ENCODE measurements at places on chromosomes 12 and 14.

GRCh38 chr12:128729628-128730121 is 94.1 kb downstream of the SLC15A4 start:
- DNase-seq: no peak

DNA sequence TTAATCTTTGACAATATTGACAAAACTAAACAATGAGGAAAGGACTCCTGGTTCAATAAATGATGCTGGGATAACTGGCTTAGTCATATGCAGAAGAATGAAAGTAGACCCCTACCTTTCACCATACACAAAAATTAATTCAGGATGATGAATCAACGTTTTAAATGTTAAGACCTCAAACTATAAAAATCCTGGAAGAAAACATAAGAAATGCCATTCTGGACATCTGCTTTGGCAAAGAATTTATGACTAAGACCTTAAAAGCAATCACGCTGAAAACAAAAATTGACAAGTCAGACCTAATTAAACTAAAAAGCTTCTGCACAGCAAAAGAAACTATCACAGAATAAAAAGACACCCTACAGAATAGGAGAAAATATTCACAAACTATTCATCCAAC is 97.4 kb downstream of the LMNTD1 start:
- DNase-seq: no peak

- no peak for DNase-seq
Observed at GRCh38 chr12:89984846-89985245, 276.2 kb upstream of the ATP2B1 start.

GRCh38 chr14:94650806-94651805 is 38.9 kb downstream of the SERPINA3 start:
- DNase-seq: no peak
